ENCODE measurements at places on chromosomes 7 and 10.

DNA sequence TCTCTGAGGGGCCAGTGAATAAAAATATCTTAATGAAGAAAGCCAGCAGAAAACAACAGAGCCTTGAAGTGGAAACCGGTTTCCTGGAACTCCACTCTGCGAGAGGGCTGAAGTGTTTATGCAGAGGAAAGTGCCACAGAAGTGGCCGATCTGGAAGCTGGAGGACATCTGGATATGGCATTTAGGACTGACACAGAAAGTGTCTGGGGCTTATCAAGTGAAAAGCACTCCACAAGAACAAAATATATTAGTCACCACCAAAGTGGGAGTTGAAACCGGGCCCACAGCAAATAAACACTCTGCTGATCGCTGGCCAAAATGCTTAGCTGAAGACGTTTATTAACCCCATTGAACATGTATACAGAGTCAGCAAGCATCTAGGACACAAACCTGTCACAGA, 7.8 kb downstream of the NOD1 start:
- no peak for DNase-seq

GRCh38 chr7:33762911-33763306, 142.4 kb upstream of the BMPER start:
- no peak for DNase-seq

DNA sequence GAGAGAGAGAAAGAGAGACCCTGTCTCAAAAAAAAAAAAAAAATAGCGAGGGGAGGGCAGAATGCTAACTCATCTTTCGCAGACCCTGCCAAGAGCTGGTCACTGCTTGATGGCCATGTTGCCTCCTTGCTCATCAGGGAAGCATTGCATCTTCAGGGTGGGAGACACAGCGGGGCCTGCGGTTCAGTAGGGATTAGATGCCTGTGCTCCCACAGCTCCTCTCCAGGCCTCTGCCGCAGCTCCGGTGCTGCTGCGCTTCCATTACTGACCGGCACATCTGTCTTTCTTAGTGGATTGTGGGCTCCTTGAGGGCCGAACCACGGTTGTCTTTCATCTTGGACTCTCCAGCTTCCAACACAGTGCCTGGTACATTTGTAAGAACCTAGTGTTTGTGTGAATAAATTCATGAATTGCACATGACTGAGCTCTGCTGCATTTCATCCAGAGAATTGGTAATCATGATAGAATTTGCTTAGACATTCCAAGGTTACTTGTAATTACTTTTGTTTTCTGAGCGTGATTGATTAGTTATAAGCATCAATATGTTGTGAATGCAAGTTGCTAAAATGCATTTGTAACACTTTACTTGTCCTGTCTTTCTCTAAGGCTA, 16.8 kb downstream of the HK1 start:
- DNase-seq, result no peak

GRCh38 chr7:98681511-98681910, 64.4 kb downstream of the NPTX2 start:
- no peak for DNase-seq

DNA sequence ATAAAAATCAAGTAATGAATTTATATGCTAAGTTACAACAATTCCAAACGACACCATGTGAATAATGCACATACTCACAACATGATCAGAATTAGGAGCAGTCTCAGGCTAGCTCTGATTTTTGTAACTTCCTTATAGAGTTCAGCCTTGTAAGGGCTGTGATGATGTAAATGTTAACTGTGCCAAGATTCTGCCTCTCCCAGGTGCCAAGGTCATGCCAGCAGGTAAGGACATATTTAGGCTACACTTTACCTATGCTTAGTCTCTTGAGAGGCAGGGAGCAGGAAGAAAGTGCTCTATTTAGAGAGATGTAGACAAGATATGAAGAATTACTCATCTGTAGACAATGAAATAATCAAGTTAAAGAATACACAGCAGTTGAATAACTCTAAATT, 53.6 kb upstream of the AGR3 start:
- no peak for DNase-seq
